Germinal center (tissue), 1 donor: ENCODE measurements at places on chromosomes 7 and 10.
A peak's percentile ranks its signal among the peaks of the same experiment; 100 is the strongest.

- no peak for DNase-seq
These were observed 157.4 kb downstream of the SKIDA1 start for GRCh38 chr10:21368022-21368582.

DNA sequence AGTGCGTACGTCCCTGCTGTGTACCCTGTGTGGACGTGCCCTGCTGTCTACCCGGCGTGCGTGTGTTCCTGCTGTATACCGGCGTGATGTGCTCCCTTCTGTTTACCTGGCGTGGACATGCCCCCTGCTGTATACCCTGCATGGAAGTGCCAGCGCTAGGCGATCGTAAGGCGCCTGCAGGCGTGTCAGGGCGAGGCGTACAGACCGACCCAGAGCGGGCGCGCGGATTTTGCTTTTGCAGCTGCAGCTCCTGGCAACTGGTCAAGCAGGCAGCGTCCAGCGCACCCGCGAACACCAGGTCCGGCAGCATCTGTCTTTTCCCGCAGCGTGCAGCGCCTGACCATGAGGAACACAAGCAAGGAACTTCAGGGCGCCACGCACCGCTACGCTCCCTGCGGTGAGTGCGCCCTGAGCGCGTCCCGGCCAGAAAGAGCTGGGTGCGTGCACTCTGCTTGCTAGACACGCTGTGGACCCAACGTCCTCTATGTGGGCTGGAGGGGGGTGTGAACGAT, 680 bp downstream of the C7orf57 start:
- no peak for DNase-seq

DNA sequence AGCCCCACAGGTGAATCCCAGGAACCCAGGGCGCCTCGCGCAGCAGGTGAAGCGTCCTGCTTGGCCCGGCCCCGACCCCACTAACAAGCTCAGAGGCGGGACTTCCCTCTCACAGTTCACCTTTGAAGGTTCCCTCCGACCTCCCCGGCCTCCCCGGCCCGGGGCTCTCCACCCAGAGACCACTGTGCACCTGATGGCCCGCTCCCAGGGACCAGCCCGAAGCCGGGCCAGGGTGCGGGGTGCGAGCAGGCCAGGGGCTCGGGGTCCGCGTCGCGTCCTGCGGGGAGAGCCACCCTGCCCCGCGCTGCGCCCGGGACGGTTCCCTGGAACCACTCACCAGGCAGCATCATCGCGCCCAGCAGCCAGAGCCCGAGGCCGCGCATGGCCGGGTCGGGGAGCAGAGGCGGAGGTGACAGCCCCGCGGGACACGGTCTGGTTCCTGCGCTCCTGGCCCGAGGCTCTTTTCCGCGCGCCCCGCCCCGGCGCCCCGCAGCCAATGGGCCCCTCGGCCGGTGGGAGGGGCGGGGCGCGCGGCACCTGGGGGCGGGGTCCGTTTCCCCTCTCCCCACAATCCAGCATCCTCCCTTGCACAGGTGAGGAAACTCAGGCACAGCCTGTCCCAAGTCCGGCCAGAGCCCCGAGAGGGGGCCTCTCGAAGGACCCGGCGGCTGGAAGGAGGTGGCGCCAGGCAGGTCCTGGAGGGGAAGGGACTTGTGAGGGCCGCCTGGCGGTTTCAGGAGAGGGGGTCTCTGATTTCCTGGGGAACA, at the start of gene ADAM8:
TSS of gene ADAM8 (minus strand) at position 434 of the 767 bp plus-strand sequence. CDS start at position 383, 51 bp downstream.
- peak; percentile 92 for DNase-seq

DNA sequence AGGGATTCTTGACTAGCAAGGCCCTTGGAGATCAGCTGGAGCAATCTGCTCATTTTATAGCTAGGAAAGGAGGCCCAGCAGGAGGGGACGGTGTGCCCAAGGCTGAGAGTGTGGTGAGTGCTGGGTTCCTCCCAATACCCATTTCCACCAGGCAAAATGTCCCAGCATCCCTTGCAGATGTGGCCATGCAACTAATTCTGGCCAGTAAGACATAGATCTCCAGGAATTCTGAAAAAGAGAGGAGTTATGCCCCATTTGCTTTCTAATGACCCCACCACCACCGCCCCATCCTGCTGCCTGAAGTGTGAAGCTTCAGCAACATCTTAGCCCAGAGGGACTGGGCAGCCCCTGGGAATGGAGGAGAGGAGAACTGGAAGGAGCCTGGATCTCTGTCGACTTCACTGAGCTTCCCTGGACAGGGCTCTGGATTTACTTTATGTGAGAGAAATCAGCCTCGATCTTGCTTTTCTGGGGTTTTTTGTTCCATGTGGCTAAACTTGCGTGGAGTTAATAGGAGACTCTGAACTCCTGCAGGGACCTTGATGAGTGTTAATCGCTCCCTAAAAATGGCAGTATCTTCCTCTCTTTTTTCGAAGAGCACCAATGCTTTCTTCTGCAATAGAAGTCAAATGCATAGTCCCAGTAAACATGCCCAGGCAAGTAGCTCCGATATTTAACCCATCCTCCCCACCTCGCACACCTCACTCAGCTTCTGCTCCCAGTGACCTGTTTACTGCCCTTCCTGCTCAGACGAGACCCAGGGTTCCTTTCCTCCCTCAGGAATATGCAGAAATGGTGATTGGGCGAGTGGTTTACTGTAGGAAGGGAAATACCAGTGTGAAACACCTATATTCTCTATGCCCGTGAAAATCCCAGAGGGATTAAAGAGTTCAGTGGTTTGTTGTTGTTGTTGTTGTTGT, 127.5 kb upstream of the GPR26 start:
- DNase-seq = no peak

DNA sequence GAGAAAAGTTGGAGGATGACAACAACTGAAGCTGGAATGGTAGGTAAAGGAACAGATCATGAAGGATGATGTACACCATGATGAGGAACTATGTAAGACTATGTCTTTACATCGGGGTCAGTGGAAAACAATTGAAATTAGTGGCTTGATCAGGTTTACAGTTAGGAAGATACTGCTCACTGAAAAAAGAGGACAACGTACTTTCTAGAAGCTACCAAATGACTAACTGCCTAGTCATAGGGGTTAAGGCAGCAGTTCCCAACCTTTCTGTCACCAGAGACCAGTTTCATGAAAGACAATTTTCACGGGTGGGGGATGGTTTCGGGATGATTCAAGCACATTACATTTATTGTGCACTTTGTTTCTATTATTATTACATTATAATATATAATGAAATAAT, 91.6 kb upstream of the ANKRD1 start:
- no peak for DNase-seq

DNA sequence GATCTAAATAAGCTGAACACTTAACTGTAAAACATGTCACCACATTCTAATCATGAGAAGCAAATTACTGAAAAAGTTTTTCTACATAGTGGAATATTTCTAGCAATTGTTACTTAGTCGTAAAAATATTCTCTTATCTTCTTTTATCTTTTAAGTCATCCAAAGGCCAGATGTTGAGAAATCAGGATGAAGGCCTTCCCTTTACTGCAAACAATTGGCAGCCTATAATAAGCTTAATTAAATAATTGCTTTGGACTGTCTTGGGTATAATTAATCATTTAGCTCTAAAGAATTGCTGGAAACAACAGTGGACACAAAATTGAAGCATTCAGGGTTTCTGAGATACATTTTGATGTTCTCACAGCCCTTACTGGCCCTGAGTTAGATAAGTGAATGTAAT, 226.5 kb downstream of the FANK1 start:
- DNase-seq = no peak

- DNase-seq = no peak
These were observed 302.9 kb upstream of the ZMIZ1 start for GRCh38 chr10:78765726-78766335.
